ENCODE measurements at places on chromosomes 4 and X.
A peak's percentile ranks its signal among the peaks of the same experiment; 100 is the strongest.

- DNase-seq, result no peak
These were observed 109.9 kb upstream of the LIMCH1 start for GRCh38 chr4:41427931-41428600.

DNA sequence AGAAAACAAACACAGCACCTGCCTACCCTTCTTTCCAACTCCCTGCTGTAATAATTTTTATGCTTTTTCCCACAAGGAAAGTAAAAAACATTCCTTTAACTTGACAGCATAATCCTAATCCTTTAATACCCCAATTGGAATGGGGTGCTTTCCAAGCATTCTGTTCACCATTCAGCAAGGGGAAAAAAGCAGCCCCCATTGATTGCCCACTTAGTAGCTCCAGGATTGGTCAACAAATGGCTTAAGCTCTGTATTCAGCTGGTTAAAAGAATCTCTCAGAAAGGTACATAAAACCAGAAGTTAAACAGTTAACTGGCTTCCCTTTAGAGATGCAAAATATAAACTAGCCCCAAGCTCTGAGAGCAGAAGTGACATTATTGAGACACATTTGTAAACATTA, 194.8 kb upstream of the ATOH1 start:
- DNase-seq, result no peak

GRCh38 chrX:112147206-112147605, 64.6 kb upstream of the TRPC5 start:
- peak; percentile 13 for DNase-seq

DNA sequence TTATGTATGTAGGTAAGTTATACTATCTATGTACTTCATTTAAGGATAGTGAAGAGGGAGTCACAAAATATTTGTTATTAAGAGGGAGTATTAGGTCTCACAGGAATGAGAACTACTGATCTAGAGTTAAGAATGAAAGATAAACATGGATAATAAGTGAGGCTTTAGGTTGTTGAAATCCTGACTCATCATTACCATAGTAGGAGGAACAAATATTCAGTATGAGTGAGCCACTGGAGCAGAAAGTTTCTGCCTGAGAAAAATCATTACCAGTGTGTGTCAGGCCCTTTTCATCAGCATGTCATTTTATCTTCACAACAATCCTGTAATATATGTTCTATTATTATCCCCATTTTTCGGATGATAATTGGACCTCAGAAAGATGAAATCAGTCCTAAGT, 27.2 kb upstream of the IGSF1 start:
- no peak for DNase-seq

DNA sequence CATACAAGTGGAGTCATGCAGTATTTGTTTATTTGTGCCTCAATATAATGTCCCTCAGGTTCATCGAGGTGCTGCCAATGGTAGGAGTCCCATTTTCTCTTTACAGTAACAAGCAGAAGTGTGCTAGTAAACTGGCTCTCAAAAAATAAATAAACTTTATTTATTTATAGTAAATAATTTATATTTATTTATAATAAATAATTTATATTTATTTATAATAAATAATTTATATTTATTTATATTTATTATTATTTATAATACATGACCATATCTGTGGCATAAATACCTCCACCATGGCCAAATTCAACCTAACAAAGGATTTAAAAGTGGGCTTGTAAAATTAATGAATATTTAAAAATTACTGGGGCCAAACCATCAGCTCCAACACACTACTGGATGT, 464.9 kb upstream of the NWD2 start:
- no peak for DNase-seq

GRCh38 chrX:650811-651210, 20.2 kb downstream of the SHOX start:
- no peak for DNase-seq

GRCh38 chr4:133316909-133317308, 167.8 kb downstream of the PCDH10 start:
- peak; percentile 36 for DNase-seq

- no peak for DNase-seq
These were observed 177.1 kb upstream of the LCORL start for GRCh38 chr4:18198653-18199052.

DNA sequence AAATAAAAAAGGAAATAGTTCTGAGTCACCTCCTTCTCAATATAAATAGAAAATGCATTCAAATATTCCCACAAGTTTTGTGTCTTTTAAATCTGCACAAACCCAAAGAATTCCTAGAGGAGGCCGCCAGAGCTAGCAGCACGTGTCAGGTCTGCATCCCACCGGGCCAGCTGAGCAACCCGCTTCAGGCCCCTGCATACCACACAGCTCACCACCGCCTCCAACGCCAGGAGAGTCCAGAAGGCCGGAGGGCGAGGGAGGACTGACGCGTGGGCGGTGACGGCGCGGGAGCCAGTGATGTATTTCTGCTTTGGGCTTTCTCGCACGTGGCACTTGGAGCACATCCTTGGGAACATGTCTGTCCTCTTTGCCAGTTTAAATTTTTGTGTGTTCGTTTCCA, 61.9 kb upstream of the CLDN34 start:
- DNase-seq, result no peak

DNA sequence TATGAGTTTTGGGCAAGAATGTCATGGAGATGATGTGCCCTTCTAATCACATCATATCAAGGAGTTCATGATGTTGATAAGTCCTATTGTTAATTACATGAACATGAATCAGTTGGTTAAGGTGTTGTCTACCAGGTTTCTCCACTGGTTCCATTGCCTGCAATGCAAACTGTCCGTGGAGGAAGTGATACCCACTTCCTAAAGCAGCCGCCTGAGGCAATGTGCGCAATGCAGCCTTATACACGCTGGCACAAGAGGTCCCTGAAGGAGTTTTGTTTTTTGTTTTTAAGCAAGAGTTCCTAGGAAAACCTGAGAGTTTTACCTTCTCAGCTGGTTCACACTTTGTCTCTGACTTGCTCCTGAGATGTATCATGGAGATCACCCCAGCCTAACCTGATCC, 5.9 kb upstream of the GPKOW start:
- DNase-seq, result no peak

DNA sequence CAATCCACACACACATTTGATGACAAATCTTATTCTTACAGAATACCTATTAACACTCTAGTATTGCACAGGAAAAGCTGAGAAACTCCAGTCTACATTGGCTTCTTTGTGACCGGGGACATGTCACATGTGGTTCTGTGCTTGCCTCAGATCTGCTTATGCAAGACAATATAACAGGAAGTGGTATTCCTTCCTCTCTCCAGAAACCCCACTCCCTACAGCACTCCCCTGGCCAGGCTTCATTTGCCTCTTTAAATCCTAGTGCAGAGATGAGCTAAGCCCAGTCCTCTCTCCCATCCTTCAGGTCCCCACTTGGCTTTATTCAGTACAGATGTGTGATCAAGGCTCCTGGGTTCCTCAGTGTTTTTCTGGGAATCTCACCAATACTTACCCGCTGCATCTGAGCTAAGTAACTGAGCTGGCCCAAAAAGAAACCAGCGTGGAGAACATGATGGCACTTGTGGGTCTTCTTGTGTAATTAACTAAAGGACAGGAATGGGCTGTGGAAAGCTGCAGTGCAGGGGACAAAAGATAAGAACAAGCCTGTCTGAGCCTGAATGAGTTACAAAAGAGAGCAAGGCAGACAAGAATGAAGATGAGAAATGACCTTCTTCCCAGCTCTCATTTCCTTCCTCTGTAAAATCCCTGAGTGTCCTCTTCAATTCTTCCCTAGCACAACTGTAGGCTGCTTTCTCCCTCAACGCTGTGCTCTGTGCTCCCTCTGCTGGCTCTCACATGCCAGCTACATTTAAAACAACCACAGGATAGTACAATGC, 105.6 kb downstream of the HNRNPD start:
- DNase-seq, result peak; percentile 83

GRCh38 chrX:153782313-153782712, 1.5 kb downstream of the SRPK3 start:
- DNase-seq, result no peak

GRCh38 chrX:104118765-104119164, 6.4 kb downstream of the ZCCHC18 start:
- DNase-seq, result no peak

DNA sequence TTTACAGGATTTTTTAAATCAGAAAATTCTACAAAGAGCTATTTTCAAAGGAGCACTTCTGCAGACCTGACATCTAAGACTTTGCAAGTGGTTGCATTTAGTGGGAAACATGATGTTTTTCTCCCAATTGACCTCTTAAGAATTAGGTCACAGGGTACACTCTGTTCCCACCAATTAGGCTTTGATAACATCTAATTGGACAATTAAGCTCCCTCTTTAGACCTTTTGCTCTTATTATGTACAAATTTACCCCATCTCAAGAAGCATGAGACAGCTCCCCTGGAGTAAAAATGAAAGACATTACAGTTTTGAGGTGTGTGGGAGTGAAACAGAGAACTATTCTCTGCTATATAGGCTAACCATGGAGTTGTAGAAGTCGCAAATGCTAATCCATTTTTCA, 31.8 kb upstream of the AGA start:
- peak; percentile 43 for DNase-seq

DNA sequence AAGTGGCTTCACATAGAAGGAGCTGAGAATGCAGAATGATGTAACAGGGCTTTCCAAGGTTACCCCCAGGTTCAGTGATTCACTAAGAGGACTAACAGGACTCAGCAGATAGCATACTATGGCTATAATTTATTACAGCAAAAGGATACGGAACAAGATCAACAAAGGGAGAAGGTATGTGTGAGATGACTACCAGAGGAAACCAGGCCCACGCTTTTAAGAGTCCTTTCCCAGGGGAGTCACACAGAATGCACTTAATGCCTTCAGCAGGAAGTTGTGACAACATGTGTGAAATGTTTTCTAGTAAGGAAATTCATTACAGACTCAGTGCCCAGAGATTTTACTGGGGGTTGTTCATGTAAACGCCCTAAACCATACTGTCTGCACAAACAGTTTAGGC, 373.6 kb upstream of the MAGEB2 start:
- DNase-seq, result no peak

DNA sequence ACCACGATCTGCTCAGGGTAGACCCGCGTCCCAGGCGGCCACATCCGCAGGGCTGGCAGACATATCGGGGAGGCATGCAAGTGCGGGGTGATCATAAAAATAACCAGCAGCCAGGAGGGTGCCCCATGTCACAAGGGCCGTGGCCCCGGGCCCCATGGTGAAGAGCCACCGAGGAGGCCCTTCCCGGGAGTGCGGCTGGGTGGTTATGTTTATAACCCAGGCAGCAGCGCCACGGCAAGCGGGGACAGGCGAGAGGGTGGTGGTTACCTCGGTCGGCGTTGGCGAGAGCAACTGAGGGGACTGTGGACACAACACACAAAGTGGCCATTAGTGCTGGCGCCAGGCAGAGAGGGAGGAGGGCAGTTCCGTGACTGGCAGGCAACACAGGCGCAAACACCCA, 92.7 kb upstream of the AFAP1 start:
- no peak for DNase-seq

- DNase-seq, result peak; percentile 77
These were observed 80.8 kb downstream of the NPFFR2 start for GRCh38 chr4:72112514-72113156.

DNA sequence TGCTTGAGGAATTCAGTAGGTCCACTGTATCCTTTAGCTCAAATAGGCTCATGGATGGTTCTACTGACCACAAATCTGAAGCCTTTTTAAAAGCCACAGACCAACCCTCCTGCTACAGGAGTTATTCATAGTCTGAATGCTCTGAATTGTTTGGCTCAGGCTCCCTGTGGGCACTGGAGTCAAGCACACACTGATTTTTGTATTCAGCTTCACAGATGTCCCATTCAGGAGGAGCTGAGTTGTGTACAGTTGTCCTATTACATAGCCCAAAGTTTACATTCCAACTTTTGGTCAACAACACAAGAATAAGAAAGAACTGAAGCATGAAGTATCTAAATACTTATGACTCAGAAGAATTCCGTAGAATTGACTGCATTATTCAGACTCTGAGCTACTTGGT, 243.9 kb downstream of the UNC5C start:
- peak; percentile 84 for DNase-seq

- DNase-seq, result no peak
These were observed 139.4 kb upstream of the BOD1L1 start for GRCh38 chr4:13766761-13767540.

- DNase-seq, result peak; percentile 58
These were observed 264.3 kb downstream of the NPFFR2 start for GRCh38 chr4:72295966-72296557.

DNA sequence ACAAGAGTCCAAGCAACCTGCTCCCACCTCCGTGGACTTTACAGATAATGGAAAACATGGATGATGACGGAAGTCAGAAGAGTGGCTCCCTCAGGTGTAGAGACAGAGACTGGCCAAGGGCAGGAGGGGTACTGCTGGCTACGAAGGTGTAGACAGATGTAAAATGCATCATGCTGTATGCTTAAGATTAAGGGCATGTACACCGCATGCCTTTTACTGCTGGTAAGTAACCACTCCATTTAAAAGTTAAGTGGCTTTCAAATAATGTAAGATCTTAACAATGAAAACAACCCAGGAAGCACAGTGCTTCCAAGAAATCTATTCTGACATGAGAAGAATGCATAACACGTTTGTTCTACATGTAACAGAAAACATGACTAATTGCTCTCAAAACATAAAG, 76.9 kb upstream of the FAM9B start:
- no peak for DNase-seq

- no peak for DNase-seq
These were observed 134.5 kb downstream of the ARHGAP6 start for GRCh38 chrX:11531226-11531625.

DNA sequence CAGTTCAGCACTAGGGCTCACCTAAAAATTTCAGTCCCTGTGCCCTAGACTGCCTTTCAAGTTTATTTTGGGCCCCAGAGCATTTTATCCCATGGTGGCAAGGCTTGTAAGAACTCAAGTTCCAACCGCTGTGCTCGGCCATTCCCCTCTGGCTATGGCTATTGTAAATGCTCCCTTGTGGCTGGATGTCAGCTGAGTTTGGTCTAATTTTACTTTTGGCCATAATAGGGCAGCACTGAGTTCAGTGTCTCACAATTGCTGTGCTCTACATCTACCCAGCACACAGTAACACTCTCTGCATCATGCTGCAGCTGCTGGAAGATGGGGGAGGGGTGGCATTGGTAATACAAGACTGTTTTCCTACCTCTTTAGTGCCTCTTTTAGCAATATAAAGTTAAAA, 210.8 kb upstream of the IRS4 start:
- DNase-seq, result no peak

GRCh38 chr4:95255396-95256107, 293.2 kb downstream of the UNC5C start:
- peak; percentile 58 for DNase-seq

- no peak for DNase-seq
These were observed 20.2 kb upstream of the FAAH2 start for GRCh38 chrX:57266275-57266674.

Data from COLO829 (cell line).